Smooth muscle cell of the pulmonary artery (primary cell): ENCODE measurements at places on chromosomes 13 and 19. TPM values are rescaled to one million over a fixed set of nuclear protein-coding genes. Genes with fewer than 3 reads are reported as not detected.

Gene CASP14
- total RNA-seq, result not detected in 2 replicates

Gene ZNF780A
- 14.1 and 15.1 TPM in 2 replicates for total RNA-seq

Gene GRWD1
- total RNA-seq, result 22.2 and 29.3 TPM in 2 replicates

Gene TSKS
- total RNA-seq, result 0.52 TPM in 1 of 2 replicates, not detected in the other

Gene PCDH17
- total RNA-seq, result 0.26 and 2.7 TPM in 2 replicates

Gene NLRP4
- total RNA-seq, result not detected in 2 replicates

Gene ZNF540
- total RNA-seq, result 0.69 and 0.72 TPM in 2 replicates

Gene APOC4
- total RNA-seq, result not detected in 2 replicates

Gene MYO1F
- total RNA-seq, result 0.13 TPM in 2 replicates

Gene PSG1
- total RNA-seq, result 1.7 TPM in 1 of 2 replicates, not detected in the other

Gene ZNF69
- total RNA-seq, result 5.2 and 7.1 TPM in 2 replicates

Gene LIM2
- total RNA-seq, result not detected in 2 replicates

Gene CGB3
- total RNA-seq, result not detected in 2 replicates

Gene DENND1C
- total RNA-seq, result under 0.01 TPM in 1 of 2 replicates, not detected in the other

Gene PROZ
- not detected in 2 replicates for total RNA-seq

Gene ATXN8OS
- total RNA-seq, result not detected in 2 replicates

Gene DMPK
- total RNA-seq, result 79.7 and 85.8 TPM in 2 replicates

Gene RASGRP4
- not detected in 2 replicates for total RNA-seq

Gene ZSCAN1
- 0.46 TPM in 1 of 2 replicates, not detected in the other for total RNA-seq

Gene LILRA1
- total RNA-seq, result not detected in 2 replicates

Gene SOX21
- 0.07 TPM in 1 of 2 replicates, not detected in the other for total RNA-seq

Gene MRI1
- total RNA-seq, result 35.8 and 38.9 TPM in 2 replicates

Gene CRX
- not detected in 2 replicates for total RNA-seq

Gene IRF2BP1
- total RNA-seq, result 24.0 and 30.8 TPM in 2 replicates

Gene NPAS1
- 0.79 and 1.7 TPM in 2 replicates for total RNA-seq

Gene LONP1
- 124 and 181 TPM in 2 replicates for total RNA-seq

Gene ZNF486
- total RNA-seq, result 3.6 and 4.0 TPM in 2 replicates

Gene CPB2
- not detected in 2 replicates for total RNA-seq

Gene C13orf46
- total RNA-seq, result 0.78 and 0.89 TPM in 2 replicates

Gene FRY
- 16.5 and 28.3 TPM in 2 replicates for total RNA-seq

Gene KASH5
- total RNA-seq, result not detected in 2 replicates

Gene THAP8
- total RNA-seq, result 3.3 and 5.5 TPM in 2 replicates

Gene GJA3
- total RNA-seq, result 0.07 and 0.59 TPM in 2 replicates

Gene SOX1
- total RNA-seq, result not detected in 2 replicates

Gene MAP2K2
- total RNA-seq, result 128 and 137 TPM in 2 replicates

Gene FGF22
- total RNA-seq, result not detected in 2 replicates

Gene NRTN
- total RNA-seq, result 0.07 TPM in 1 of 2 replicates, not detected in the other

Gene FBXW9
- total RNA-seq, result 5.5 and 6.4 TPM in 2 replicates

Gene RASIP1
- total RNA-seq, result 0.52 and 1.0 TPM in 2 replicates

Gene ANGPTL4
- 32.2 and 45.7 TPM in 2 replicates for total RNA-seq

Gene SLC6A16
- 0.13 and 0.33 TPM in 2 replicates for total RNA-seq

Gene RGCC
- 0.78 and 2.6 TPM in 2 replicates for total RNA-seq

Gene ZNF813
- total RNA-seq, result 2.7 and 3.6 TPM in 2 replicates

Gene ACER1
- not detected in 2 replicates for total RNA-seq

Gene CCDC70
- not detected in 2 replicates for total RNA-seq

Gene NAPSA
- 0.33 and 0.36 TPM in 2 replicates for total RNA-seq

Gene TMPRSS9
- total RNA-seq, result 0.17 TPM in 1 of 2 replicates, not detected in the other

Gene LGALS7
- total RNA-seq, result not detected in 2 replicates

Gene SERPINE3
- not detected in 2 replicates for total RNA-seq

Gene EIF3K
- total RNA-seq, result 202 and 241 TPM in 2 replicates

Gene IRF3
- total RNA-seq, result 64.3 and 68.0 TPM in 2 replicates

Gene PRR20E
- not detected in 2 replicates for total RNA-seq

Gene HSH2D
- not detected in 2 replicates for total RNA-seq

Gene ZNF665
- total RNA-seq, result 3.3 and 5.7 TPM in 2 replicates

Gene ZNF329
- total RNA-seq, result 14.8 and 16.2 TPM in 2 replicates
